ENCODE measurements at places on chromosomes 7 and 10.

DNA sequence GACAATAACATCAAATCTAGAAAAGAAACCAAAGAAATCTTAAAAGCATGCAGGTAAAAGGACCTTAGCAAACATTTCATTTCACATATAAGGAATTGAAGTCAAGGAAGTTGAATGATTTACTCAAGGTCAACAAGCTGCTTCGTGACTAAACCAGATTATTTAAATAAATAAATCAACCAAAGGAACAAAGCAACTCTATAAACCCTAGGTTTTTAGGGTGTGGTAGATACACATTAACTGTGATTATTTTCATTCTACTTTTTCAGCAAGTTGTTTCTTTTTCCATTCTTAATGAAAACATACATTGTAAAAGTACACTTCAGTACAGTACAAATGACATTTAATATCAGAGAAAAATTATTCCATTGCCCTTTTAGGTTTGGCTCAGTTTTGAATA is 382.0 kb upstream of the STEAP1 start:
- no peak for DNase-seq

GRCh38 chr7:1920266-1920681 is 250.2 kb downstream of the ELFN1 start:
- DNase-seq, result no peak

- DNase-seq, result no peak
These were observed 1046.9 kb downstream of the TYW1 start for GRCh38 chr7:68043546-68043945.

DNA sequence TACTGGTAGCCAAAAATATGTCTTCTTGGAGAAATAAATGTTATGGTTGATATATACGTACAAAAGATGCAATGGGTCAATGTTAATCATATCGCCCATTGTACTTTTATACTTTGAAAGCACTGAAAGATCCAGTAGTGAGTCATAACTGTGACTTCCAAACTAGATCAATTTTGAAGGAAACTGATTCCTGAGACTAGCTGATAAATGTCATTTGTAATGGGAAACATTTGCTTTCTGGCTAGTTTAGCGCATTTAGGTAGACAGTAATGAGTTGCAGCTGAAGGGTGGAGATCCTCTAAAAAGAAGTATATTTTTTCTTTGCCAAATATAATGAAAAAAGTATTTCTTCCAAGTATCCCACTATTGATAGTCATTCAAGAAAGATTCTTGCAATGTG is 53.5 kb upstream of the ARHGAP21 start:
- DNase-seq, result no peak

DNA sequence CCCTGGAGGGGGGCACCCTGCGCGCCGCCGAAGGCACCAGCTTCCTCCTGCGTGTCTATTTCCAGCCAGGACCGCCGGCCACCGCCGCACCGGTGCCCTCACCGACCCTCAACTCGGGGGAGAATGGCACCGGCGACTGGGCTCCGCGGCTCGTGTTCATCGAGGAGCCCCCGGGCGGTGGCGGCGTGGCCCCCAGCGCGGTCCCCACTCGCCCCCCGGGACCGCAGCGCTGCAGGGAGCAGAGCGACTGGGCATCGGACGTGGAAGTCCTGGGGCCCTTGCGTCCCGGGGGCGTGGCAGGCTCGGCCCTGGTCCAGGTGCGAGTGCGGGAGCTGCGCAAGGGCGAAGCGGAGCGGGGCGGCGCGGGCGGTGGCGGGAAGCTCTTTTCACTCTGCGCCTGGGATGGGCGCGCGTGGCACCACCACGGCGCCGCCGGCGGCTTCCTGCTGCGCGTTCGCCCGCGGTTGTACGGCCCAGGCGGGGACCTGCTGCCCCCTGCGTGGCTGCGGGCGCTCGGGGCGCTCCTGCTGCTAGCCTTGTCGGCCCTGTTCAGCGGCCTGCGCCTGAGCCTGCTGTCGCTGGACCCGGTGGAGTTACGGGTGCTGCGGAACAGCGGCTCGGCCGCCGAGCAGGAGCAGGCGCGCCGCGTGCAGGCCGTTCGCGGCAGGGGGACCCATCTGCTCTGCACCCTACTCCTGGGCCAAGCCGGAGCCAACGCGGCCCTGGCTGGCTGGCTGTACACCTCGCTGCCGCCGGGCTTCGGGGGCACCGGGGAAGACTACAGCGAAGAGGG is 594 bp downstream of the CNNM1 start:
- no peak for DNase-seq

DNA sequence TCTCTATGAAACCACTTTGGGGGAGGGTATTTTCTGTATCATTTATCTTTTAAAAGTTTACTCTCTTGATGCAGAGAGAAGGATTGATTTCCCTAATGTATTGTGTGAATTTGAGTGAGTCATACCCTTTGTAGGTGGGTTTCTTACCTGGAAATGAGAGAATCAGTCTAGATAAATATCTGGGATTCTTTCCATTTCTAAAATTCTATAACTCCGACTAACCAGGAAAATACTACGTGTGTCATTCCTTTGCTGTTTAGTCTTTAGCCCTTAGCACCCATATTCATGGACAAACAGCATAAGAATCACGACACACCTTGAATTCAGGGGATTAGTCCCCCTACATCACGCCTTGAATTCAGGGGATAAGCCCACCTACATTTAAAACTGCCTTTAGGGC is 139.1 kb downstream of the GATA3 start:
- DNase-seq, result no peak

All from sigmoid colon (tissue), 7 donors.